ENCODE measurements at places on chromosomes 1 and 21. TPM values are rescaled to one million over a fixed set of nuclear protein-coding genes. Genes with fewer than 3 reads are reported as not detected.

Gene SDHC
- polyA plus RNA-seq, result 230 TPM

Gene AMY2B
- polyA plus RNA-seq, result 28.5 TPM

Gene FMO5
- polyA plus RNA-seq, result 7.6 TPM

Gene DIRAS3
- polyA plus RNA-seq, result 16.6 TPM

Gene PPIE
- polyA plus RNA-seq, result 46.0 TPM

Gene LRRIQ3
- 1.3 TPM for polyA plus RNA-seq

Gene DENND2C
- 1.3 TPM for polyA plus RNA-seq

Gene IFNGR2
- polyA plus RNA-seq, result 87.6 TPM

Gene CDC73
- 12.9 TPM for polyA plus RNA-seq

Gene SLC45A1
- polyA plus RNA-seq, result 1.4 TPM

All from adipose tissue (tissue), 3 donors.